ENCODE measurements at places on chromosomes 6 and 20.

DNA sequence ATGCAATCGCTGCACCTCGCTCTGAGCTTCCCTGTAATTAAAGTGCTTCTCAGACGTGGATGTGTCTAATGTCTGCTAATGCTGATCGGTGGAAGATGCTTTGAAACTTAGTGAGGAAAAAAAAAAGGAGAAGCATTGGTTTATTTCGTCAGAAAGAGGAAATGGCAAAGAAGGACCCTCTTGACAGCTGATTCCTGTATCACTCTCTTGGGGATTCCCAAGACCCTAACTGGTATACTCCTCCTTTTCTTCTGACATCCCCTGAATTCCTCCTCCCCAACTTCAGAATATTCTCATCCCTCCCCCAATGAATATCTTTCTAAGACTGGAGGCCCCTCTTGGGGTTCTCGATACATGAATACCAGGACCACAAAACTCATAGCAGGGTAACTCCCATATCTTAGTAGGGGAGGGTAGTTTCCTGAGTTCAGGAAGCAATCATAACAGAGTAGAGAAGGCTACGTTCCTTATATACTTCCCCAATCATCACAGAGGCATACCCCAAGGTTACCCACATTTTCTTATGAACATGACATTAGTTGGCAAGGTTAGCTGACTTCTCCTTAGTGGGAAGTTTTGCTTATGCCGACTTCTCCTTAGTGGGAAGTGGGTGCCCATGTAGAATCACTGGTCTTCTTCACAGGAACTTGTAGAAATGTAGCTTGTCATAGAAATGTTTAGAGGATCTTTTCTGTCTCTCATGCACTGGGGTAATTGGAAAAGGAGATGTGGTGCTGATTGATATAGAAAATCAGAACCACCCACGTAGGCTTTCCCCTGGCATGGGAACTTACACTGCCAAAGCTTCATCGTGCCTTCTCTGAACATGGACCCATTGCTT is 63.8 kb upstream of the ATXN1 start:
- peaks cover 3% of the 10 kb centered on the region for H3K27me3 ChIP-seq
- H3K36me3 ChIP-seq = no peaks in the 10 kb centered on the region
- DNase-seq = no peak
- H3K4me3 ChIP-seq = no peak overlapping the region
- H3K27ac ChIP-seq = no peak overlapping the region

DNA sequence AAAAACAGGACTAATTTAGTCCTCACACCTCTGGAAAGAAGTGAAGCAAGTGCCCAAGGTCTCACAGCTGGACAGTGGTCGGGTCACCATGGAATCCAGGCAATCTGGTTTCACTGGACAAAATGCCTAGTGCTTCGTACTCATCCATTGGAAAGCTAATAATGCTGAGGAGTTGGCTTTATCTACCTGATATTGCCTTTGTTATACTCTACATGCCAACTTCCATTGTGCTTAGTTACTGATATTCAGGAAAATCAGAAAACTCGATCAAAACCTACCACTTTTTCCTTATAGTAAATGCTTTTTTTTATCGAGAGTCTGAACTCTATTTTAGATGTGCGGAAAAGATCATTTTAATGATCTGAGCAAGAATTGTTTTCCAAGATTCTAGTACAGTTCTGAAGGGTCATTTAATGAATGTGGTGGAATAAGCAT is 966 bp downstream of the CFAP206 start:
- no peaks in the 10 kb centered on the region for H3K27me3 ChIP-seq
- DNase-seq = no peak
- peak overlapping the region; percentile 58 for H3K27ac ChIP-seq

- H3K4me3 ChIP-seq = no peak overlapping the region
- H3K27me3 ChIP-seq = no peaks in the 10 kb centered on the region
- no peaks in the 10 kb centered on the region for H3K36me3 ChIP-seq
- DNase-seq = peak; percentile 9
Observed at GRCh38 chr6:83546636-83547035, 34.3 kb downstream of the PRSS35 start.

DNA sequence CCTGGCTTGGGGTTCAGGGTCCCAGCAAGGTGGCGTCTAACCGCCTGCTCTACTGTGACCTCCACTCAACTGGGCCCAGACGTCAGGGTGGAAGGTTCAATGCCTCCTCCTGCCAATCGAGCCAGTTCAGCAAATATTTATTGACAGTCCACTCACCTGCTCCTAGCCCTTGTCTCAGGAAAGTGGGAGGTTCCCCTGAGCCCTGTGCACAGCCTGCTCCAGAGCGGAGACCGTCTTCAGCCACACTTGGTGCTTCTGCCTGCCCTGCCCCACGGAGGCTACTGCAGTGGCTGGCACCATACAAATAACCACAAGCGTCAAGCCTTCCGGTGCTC is 6.1 kb downstream of the CCDC167 start:
- no peaks in the 10 kb centered on the region for H3K27me3 ChIP-seq
- no peak overlapping the region for H3K27ac ChIP-seq
- no peaks in the 10 kb centered on the region for H3K4me1 ChIP-seq
- no peak for DNase-seq

- H3K27ac ChIP-seq = no peak overlapping the region
- DNase-seq = no peak
- no peaks in the 10 kb centered on the region for H3K4me1 ChIP-seq
Observed at GRCh38 chr6:43877036-43877435, 107.0 kb downstream of the VEGFA start.

DNA sequence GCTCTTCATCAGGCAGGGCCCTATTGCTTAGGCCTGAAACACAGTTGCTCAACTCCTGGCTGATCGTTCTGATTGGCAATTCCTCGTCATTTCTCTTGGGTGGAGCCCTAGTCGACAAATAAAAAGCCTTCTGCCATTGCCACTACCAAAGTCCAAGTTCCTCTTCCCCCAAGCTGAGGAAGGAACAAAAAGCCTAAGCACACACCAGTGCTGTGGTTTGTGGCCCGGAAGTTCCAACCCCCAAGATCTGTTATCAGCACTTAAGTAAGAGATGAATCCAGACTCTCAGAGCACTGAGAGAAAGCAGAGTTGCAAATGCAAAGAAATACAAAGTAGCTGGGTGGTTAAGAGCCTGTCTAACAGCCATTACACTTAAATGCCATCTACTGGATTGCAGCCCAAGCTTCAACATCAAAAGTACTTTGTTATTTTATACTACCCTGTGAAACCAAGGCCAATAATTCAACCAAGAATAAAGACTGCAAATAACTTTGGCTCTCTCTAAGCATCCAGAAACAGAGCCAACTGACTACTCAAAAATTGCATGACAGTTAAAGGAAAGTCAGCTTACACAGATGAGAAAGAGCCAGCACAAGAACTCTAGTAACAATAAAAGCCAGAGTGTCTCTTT is 1024.0 kb downstream of the GRIK2 start:
- H3K27me3 ChIP-seq = no peaks in the 10 kb centered on the region
- H3K4me3 ChIP-seq = no peak overlapping the region
- DNase-seq = no peak
- H3K36me3 ChIP-seq = no peaks in the 10 kb centered on the region
- no peaks in the 10 kb centered on the region for H3K4me1 ChIP-seq

DNA sequence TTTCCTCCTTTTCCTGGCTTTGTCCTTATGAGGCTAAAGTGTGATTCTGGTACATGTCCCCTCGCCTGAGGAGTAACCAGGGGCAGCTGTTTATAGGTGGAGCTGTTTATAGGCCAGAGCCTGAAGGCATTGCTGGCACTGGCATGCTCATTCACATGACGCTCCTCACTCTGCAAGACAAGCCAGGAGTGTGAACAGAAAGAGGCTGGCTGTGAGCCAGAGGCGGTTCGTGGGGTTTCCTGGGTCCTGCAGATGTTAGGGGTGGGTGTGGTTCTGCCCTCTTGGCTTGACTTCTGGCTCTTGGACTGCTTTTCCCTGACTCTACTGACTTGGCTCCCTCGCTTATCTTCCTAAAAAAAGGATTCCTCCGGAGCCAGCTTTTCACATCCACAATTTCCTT is 12.8 kb upstream of the MDFI start:
- no peaks in the 10 kb centered on the region for H3K4me1 ChIP-seq
- H3K27me3 ChIP-seq = peaks cover 32% of the 10 kb centered on the region
- DNase-seq = no peak
- H3K36me3 ChIP-seq = no peaks in the 10 kb centered on the region
- H3K4me3 ChIP-seq = no peak overlapping the region
- H3K27ac ChIP-seq = no peak overlapping the region

GRCh38 chr6:78598966-78599365 is 268.4 kb upstream of the IRAK1BP1 start:
- H3K4me3 ChIP-seq = no peak overlapping the region
- H3K27ac ChIP-seq = no peak overlapping the region
- DNase-seq = peak; percentile 97
- peaks cover 9% of the 10 kb centered on the region for H3K4me1 ChIP-seq

DNA sequence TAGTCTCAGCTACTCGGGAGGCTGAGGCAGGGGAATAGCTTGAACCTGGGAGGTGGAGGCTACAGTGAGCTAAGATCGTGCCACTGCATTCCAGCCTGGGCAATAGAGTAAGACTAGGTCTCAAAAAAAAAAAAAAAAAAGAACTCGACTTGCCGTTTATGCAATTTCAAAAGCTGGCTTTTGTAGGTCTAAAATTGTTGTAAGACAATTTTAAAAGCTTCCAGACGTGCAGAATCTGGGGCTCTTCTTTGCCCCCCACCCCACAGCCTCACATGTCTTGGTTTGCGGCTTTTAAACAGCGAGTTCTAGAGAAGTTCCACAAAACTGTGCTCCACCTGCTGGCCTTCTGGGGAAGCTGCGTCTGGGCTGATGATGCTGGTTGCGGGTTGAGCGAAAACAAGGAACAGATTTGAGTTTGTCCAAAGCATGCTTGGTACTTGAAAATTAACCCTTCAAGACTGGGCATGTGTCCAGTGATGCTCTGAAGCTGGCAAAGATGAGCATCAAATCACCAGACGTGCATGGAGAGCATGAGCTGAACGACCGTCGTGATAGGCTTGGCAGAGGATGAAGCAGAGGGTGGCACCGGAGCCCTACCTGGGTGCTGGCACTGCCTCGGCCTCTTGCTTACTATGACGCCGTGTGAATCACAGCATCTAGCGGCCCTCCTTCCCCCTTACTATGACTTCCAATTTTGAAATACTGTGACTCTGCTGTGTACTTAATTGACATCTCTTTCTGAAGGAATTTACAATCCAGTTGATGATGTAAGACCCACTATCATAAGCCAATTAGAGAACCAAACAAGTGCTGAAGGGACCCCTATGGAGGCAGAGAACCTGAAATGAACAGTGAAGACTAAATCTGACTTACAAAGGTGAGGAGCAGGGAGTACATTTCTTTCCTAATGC is 171.4 kb downstream of the GMPR start:
- DNase-seq = peak; percentile 45
- H3K4me1 ChIP-seq = peaks cover 14% of the 10 kb centered on the region
- peaks cover 5% of the 10 kb centered on the region for H3K36me3 ChIP-seq
- H3K4me3 ChIP-seq = no peak overlapping the region
- no peaks in the 10 kb centered on the region for H3K27me3 ChIP-seq

DNA sequence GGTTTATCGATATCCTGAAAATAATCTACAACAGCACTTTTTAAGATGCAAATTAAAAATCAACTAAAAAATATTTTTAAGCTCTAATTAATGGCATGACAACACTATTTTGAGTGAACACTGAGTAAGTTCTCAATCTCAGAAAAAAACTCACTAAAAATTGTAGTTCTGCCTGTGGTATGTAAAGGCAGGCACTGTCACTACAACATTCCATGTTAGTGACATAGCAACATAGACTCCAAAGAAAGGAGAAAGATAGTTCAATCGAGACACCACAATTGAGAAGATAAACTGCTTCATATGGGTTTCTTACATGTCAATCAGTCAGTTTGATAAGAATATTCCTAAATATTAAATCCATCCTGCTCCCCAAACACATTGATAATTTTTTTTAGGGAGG is 38.0 kb downstream of the COL12A1 start:
- no peak for DNase-seq
- H3K27me3 ChIP-seq = no peaks in the 10 kb centered on the region
- no peak overlapping the region for H3K27ac ChIP-seq

DNA sequence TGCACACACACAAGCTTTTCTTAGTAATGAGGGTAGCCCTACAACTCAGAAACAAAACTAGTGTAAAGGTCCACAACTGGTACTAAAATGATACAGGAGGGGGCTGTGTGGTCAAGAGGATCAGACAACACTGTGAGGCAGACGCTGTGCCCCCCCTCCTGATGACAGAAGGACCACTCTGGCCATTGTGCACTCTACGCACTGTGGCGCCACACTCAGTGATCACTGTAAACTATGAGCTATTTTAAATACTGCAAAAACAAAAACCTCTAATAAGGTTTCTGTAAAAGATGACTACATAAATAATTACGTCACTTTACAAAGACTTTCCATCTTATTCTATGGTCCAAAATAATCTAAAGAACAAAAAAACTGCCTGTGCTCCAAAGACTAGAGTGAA is 96.1 kb downstream of the SLC23A2 start:
- no peaks in the 10 kb centered on the region for H3K27me3 ChIP-seq
- H3K36me3 ChIP-seq = peaks cover 7% of the 10 kb centered on the region

DNA sequence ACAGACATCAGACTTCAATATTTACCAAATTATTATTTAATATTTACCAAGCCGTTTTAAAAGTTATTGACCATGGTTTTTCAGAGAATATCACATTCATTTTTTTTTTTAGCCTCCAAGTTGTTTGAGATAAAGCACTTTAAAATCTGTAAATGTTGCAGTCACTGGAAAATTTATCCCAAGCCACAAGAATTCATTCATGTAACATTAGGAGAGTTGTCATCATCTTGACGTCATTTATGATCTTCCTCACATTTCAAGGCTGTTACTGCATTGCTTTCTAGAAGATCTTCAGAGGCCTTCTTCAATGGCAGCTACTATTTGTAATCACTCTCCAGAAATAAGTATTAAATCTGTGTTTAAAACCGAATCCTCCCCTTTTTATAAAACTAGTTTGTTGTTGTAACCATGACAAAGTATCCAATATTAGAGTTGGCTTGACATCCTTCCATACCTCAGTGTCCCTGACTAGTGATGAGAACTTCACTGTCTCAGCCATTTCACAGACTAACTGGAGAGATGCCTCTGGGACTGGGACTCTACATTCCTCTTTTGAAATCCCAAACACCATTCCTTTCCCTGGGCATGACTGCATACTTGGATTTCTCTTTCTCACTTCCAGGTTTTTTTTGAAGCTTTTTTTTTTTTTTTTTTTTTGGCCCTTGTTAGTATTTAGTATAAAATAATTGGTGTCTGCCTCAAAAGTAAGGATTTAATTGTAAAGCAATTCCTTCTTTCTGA is 100.1 kb downstream of the ZFAND3 start:
- H3K27ac ChIP-seq = peak overlapping the region; percentile 79
- H3K27me3 ChIP-seq = no peaks in the 10 kb centered on the region
- H3K4me1 ChIP-seq = peaks cover 9% of the 10 kb centered on the region
- H3K36me3 ChIP-seq = peaks cover 2% of the 10 kb centered on the region
- H3K4me3 ChIP-seq = no peak overlapping the region
- DNase-seq = peak; percentile 92
